ENCODE measurements at places on chromosomes 1 and 21.

GRCh38 chr1:178752891-178753290, 27.8 kb downstream of the RALGPS2 start:
- DNase-seq = no peak

GRCh38 chr1:23911921-23912320, 1.2 kb downstream of the CNR2 start:
- DNase-seq = no peak

GRCh38 chr1:155591770-155592169, 18.2 kb upstream of the MSTO1 start:
- DNase-seq = peak; percentile 71

DNA sequence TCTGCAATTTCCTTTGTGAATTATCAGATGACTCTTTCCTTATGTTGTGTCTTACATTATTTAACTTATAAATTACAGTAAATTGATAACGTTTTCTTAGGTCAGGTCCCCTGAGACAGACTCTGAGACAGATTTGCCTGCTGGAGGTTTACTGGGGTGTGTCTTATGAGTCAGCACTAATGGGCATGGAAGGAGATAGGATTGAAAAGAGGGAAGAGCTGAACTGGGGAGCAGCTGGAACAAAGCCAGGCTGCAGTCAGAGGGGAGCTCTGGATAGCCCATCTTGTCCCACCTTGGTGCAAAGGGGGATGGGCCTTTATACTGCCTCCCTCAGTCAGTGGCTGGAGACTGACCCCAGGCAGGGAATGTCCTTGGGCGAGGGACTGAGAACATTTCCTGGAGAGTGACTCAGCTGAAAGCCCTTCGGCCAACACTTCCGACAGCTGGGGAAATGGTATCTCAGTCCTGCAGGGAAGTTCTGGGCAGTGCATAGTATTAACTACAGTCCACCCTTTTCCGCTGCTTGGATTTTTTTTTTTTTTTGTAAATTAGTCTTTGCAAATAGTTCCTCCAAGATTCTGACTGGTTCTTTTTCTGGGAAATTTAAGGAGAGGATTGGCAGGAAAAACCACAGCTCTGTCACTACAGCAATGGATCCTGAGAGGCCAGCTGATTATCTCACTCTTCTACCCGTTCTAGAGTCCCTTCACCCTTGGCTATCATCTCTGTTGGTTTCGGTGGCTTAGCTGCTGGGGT, 39.1 kb upstream of the CDC42BPA start:
- DNase-seq = peak; percentile 77

GRCh38 chr1:16145030-16145661, 10.7 kb downstream of the EPHA2 start:
- peak; percentile 62 for DNase-seq

GRCh38 chr1:167056529-167057231, 33.5 kb downstream of the GPA33 start:
- DNase-seq = no peak

DNA sequence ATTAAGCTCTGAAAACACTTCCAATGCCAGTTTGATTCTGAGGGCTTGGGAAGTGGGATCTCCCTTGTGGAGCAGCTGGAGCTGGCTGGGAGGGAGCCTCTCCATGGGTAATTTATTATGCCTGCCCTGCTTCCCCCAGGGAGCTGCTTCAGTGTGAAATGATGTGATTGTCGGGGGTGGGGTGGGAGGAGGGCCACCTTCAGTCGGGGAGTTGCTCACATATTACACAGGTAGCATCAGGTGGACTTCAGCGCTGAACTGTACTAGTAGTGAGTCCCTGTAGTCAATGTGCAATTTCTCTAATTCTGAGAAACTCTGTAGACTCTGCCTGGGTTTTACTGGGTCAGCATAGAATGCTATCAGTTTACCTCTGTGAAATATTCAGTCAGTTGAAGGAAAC, 12.8 kb downstream of the PLA2G2E start:
- DNase-seq = no peak

- DNase-seq = no peak
Observed at GRCh38 chr1:92299477-92300150, 755 bp downstream of the RPAP2 start.
